Fibroblast of skin of left biceps (primary cell): ENCODE measurements at places on chromosomes 4 and X.

- no peak for DNase-seq
Observed at GRCh38 chr4:104352211-104352610, 142.5 kb downstream of the CXXC4 start.

DNA sequence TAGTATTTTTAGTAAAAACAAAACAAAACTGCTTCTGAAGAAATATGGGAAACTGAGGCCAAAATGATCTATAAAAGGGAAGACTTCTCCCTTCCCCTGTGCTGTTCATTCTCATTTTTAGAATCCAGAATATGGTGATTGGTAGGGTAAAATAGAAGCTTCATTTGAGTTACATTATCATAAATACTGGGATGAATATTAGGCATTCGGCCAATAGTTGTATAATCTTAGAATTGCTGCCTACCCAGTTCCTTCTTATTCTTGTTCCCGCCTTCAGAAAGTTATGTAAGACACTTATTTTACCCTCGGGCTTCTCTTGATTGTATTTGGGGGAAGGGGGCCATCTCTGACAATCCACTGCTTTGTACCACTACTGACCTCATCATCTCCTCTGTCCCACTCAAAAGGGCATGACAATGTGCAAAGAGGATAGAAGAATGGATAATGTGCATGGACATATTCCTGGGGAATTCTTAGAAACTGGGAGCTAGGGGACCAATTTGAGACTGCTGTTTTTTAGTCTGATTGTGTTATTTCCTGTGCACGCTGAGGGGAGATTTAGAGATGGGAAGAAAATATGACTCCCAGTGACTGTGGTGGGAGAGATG, 588 bp downstream of the ART3 start:
- DNase-seq = no peak

- DNase-seq = peak; percentile 38
Observed at GRCh38 chrX:153609917-153610835, 11.2 kb upstream of the CCNQ start.

- DNase-seq = no peak
Observed at GRCh38 chr4:114488301-114488982, 110.2 kb upstream of the UGT8 start.

- DNase-seq = no peak
Observed at GRCh38 chrX:87813566-87813965, 296.0 kb downstream of the KLHL4 start.

GRCh38 chr4:41303372-41304118, 46.8 kb downstream of the UCHL1 start:
- DNase-seq = no peak

- DNase-seq = no peak
Observed at GRCh38 chr4:7774301-7775294, 165.1 kb downstream of the AFAP1 start.

DNA sequence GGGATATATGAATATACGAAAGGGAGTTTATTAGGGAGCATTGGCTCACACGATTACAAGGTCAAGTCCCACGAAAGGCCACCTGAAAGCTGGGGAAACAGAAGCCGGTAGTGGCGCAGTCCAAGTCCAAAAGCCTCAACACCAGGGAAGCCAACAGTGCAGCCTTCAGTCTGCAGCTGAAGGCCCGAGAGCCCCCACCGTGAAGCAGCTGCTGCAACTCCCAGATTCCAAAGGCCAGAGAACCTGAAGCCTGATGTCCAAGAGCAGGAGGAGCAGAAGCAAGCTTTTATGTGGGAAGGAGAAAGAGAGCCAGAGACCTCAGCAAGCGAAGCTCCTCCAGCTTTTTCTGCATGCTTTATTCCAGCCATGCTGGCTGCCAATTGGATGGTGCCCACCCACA, 275.8 kb downstream of the PTTG2 start:
- no peak for DNase-seq

- DNase-seq = no peak
Observed at GRCh38 chrX:118717678-118718391, 9.6 kb upstream of the IL13RA1 start.

- no peak for DNase-seq
Observed at GRCh38 chr4:41070516-41071281, 143.6 kb downstream of the APBB2 start.

DNA sequence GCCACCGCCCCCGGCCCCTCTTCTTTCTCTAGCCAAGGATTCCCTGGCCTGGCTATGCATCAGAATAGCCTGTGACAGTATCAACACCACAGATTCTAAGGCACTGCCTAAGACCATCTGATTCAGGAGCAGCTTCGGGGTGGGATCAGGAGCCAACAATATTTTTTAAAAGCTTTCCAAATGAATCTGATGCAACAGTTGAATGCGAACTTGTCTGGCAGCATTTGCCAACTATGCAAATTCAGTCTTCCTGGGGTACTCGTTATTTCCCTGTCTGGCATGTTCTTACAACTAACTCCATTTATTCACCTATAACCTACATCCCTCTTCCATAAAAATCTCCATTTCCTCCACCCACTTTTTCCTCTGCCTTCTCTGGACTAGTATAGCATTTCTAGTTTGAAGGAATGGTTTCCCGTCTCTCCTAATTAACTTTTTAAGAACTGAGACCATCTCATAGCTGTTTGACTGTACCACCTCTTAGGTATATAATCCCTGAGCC, 36.2 kb upstream of the UGDH start:
- no peak for DNase-seq

DNA sequence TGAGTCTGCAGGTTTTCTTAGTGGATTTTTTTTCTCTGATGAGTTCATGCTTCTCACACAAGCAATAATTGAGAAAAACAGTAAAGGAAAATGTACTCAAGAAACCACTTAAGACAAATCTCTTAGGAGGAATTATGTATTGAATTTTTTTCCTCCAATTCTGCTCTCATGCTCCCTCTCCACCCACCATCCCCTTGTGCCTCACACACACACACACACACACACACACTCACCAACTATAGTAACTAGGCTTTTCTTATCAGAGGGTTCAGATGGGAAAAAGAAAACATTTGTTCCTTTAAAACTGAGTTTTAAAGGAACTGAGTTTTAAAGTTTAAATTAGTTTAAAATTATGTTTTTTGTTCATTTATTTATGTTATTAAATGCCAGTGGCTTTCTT, 47.0 kb upstream of the ANXA10 start:
- DNase-seq = no peak

- DNase-seq = peak; percentile 57
Observed at GRCh38 chr4:143381189-143382118, 44.8 kb downstream of the GAB1 start.

DNA sequence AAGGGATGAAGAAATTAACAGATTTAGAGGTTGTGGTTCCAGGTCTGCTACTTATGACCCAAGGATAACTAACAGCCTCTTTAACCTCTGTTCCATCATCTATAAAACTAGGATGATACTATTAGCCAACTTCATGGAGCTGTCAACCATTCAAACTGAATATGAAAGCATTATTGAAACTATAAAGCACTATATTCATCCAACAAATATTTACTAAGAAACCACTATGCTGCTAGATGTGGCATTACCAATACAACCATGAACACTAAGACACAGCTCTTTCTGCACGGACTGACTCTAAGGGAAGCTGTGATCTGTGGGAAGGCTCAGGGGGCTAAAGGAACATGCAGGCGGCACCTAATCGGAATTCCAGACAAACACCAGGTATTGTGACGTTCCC, 66.0 kb downstream of the APBB2 start:
- DNase-seq = no peak

GRCh38 chrX:57134702-57135101, 2.5 kb downstream of the SPIN2A start:
- DNase-seq = no peak

GRCh38 chr4:20394512-20394911, 142.8 kb downstream of the SLIT2 start:
- DNase-seq = no peak

- no peak for DNase-seq
Observed at GRCh38 chr4:181308476-181309312, 934.5 kb upstream of the TENM3 start.

DNA sequence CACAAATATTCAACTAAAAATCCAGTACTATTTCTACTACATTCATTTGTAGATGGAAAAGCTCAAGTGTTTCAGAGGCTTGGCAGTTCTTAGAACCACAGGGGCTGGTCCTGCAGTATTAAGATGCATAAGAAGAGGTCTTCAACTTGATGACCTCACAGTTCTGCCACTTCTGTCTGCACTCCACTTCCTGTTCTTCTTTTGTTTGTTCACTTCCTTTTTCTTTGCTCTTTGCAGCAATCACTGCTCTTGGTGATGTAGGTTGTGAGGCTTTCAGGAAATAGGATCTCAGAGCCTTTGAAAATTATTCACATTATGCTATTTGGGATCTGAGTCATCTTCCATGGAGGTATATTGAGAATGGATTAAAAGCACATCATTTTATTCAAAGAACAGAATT, 602.0 kb upstream of the CPEB2 start:
- DNase-seq = no peak

DNA sequence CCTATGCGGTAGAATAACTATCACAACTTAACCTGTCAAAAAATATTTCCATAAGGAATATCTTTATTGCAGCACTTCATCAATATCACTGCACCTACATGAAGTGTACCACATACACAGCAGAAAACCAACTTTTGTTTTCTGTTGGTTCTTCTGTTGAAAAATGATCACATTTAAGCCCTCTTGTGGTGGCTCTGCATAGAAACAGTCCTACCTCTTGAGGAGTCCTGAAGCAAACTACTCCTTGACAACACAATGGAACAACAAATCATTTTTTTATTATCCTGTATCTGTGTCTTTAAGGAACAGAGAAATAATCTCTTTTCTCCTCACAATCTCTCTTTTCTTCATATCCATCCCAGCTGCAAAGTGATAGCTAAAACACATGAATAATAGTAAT, 39.8 kb upstream of the ATOH1 start:
- no peak for DNase-seq

- no peak for DNase-seq
Observed at GRCh38 chr4:1021386-1022050, 10.1 kb downstream of the FGFRL1 start.

GRCh38 chrX:66674506-66674905, 35.6 kb upstream of the EDA2R start:
- DNase-seq = no peak

DNA sequence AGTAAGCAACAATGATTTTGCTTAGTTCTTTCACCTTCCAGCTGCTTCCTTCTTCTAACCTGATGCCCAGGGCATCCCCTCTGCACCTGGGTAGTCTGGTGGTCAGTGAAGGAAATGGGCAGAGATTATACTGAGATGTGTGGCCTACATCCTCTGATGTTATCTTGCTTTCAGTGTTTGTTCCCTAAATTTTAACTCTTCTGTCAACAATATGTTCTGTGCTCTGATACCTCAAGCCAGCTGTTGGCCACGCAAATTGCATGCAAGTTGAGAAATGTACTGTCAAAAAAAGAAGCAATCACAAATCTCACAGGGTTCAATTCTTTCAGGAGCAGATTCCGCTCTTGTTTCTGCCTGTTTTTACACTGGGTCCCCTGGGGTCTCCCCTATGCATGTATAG, 73.8 kb downstream of the FBXW7 start:
- DNase-seq = no peak

DNA sequence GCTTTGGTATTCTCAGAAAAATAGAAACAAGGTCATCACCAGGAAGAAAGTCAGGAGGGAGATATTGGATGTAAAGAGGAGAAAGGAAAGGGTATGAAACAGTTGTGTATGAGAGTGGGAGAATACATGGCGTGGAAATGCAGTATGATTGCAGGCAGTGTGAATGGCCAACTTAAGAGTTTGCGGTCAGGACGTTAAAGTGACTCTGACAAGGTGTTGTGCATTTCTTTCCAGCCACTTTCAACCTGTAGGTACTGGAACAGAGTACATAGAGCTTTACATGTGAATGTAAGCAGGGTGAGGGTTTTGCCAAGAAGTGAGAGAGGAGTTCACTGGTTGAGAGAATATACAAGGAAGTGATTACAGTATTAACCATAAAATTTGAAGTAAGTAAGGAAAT, 15.7 kb downstream of the ATP10D start:
- no peak for DNase-seq

- DNase-seq = no peak
Observed at GRCh38 chr4:154277172-154277571, 214.4 kb downstream of the DCHS2 start.
